ENCODE measurements at places on chromosomes 1 and 21. TPM values are rescaled to one million over a fixed set of nuclear protein-coding genes. Genes with fewer than 3 reads are reported as not detected.

The FCRLB gene
- total RNA-seq = 0.97 TPM

The IGSF5 gene
- not detected for total RNA-seq

The TDRD5 gene
- total RNA-seq = not detected

The NUCKS1 gene
- total RNA-seq = 103 TPM

The KIAA1614 gene
- 3.8 TPM for total RNA-seq
